Stimulated activated CD8-positive, alpha-beta memory T cell treated with anti-CD3 and anti-CD28 coated beads, Interleukin-7, amount 100 ng/mL, for 1 hour (primary cell): ENCODE measurements at places on chromosomes 12 and 14.

- no peak for DNase-seq
Measured at GRCh38 chr14:54329082-54329695, 67.6 kb upstream of the CDKN3 start.

GRCh38 chr12:49974231-49974675 is 1.5 kb downstream of the AQP6 start:
- DNase-seq, result no peak

DNA sequence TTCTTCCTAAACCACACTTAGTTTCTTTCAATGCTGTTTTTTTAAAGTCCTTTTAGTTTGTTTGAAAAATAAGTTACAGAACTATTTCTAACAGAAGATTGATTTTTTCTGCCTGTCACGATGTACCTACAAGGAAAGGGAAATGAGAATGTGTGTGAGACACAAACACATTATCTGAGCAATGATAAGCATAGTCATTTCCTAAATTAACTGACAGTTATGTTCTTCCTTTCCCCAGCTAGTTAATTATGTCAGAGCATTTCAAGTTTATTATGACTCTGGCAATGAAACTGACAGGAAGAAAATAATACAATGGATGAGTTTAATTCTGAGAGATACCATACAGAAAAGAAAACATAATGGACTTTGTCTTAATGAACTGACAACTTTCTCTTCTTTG is 21.3 kb upstream of the LDHB start:
- DNase-seq, result no peak

DNA sequence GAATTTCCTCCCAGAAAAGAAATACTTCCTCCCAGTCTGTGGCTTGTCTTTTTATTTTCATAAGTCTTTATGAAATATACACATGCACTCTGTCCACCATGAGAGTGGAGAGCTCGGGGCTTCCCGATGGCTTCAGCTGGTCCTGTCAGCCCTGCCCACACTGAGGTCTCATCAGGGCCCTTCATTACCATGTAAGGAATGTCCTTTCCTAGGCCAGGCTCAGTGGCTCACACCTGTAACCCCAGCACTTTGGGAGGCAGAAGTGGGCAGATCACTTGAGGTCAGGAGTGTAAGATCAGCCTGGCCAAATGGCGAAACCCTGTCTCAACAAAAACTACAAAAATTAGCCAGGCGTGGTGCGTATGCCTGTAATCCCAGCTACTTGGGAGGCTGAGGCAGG is 77.0 kb downstream of the CPSF2 start:
- DNase-seq, result no peak

GRCh38 chr12:115570069-115570777 is 707.3 kb downstream of the MED13L start:
- no peak for DNase-seq

- DNase-seq, result no peak
Measured at GRCh38 chr12:19671695-19672094, 232.4 kb downstream of the AEBP2 start.

GRCh38 chr14:94469261-94469660 is 6.7 kb downstream of the SERPINA9 start:
- no peak for DNase-seq

- DNase-seq, result no peak
Measured at GRCh38 chr12:6884539-6884938, 11.4 kb upstream of the SPSB2 start.

GRCh38 chr12:20211541-20211940 is 156.8 kb upstream of the PDE3A start:
- DNase-seq, result no peak

DNA sequence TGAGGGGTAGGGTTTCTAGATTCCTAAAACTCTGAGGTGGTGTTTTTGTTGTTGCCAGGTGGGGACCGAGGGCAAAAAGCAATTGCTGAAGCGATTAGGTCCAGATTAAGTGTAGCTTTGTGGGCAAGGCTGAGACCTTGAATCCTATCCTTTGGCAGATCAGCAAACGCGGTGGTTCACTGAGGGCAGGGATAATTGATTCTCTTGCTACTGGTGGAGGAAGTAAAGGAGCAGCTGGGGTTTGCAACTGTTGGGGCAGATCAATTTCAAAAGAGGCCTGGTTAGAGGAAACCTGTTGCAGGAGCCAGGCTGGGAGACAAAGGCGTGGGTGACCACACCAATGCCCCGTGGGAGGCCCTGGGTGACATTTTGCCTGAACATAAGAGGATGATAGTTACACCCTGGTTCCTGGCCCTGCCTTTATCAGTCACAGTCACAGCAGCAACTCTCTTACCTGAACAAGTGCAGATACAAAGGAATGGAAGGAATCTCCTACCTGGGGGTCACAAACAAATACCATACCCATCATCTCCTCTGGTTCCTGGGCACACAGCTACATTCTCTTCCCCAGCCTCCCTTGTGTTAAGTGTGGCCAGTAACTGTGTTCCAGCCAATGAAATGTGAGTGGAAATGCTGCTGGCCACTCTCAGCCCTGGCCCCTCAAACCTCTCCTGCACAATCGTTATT is 43.3 kb upstream of the RASSF3 start:
- DNase-seq, result no peak

GRCh38 chr12:53198486-53199110 is 8.5 kb downstream of the ITGB7 start:
- DNase-seq, result no peak

DNA sequence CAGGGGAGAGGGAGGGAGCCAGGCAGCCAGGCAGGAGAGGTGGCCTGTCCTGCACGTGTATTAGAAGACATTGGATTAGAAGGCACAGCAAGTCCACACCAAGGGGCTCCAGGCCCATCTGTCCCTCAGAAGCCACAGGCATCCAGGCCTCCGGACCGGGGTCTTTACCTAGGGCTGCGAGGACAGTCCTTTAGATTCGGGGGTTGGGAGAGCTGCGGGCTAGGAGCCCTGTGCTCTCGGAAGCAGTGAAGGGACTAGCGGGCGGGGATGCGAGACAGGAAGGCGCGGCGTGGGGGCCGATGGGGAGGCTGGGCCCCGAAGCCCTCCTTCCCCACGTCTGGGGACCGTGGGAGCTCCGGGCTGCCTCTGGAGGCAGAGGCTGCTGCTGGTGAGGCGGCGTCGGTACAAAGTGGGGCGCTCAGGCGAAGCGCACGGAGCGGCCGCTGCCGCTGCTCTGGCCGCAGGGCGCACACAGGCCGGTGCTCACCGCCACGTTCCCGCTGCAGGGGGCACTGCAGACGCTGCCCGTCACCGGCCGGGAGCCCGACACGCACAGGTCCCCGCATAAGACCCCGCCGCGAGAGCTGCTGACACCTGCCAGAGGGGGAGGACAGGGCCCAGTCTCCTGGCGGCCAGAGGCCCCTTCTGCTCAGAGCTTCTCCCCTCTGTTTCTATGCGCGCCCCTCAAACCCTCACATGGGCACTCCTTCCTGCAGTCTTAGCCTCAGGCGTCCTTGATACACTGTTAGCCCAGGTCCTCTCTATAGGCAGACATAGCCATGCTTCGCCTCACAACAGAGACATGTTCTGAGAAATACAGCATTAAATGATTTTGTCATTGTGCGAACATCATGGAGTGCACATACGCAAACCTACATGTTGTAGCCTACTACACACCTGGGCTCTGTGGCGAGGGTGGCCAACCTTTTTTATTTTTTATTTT is 17.3 kb downstream of the KRT7 start:
- DNase-seq, result no peak

- DNase-seq, result no peak
Measured at GRCh38 chr12:111105294-111105693, 184.9 kb upstream of the MYL2 start.

GRCh38 chr14:61505815-61506809 is 184.7 kb downstream of the PRKCH start:
- no peak for DNase-seq

DNA sequence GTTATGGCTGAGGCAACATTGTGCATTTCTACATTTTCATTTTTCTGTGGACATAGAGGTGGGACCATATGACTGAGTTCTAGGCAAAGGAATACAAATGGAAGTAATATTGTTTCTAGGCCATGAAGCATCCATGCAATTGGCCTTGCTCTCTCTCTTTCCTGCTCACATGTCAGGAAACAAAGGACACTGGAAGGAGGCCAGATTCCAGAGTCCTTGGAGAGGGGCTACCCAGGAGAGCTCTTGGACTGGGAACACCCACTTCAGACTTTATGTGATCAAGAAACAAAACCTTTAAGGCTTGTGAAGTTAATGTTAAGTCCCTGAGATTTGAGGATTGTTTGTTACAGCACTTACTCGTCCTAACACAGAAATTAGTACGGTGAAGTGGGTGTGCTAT is 32.8 kb downstream of the PDZRN4 start:
- no peak for DNase-seq

DNA sequence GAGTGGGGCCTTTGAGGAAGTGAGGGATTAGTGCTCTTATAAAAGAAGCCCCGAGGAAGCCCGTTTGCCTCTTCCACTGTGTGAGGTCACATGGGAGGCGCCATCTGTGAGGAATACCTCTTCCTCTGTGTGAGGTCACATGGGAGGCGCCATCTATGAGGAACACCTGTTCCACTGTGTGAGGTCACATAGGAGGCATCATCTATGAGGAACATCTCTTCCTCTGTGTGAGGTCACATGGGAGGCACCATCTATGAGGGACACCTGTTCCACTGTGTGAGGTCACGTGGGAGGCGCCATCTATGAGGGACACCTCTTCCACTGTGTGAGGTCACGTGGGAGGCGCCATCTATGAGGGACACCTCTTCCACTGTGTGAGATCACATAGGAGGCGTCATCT is 69.7 kb downstream of the SLC24A4 start:
- DNase-seq, result no peak

- DNase-seq, result no peak
Measured at GRCh38 chr12:104478396-104479122, 21.8 kb downstream of the CHST11 start.

DNA sequence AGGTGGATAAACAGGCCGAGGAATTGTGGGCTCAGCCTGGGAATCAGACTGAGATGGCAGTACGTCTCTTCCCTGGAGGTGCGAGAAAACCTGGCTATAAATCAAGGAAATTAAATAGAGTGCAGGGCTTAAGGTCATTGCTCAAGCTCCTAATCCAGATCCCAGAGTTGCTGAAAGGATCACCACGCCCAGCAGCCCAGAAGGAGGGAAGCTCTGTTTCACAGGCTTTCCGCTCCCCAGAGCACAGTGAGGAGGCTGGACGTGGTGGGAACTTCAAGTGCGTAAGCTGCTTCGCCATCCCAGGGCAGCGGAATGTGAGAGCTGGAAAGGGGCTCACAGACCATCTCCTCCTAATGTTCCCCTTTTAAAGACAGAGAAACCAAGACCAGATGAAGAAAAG is 651.6 kb upstream of the TBX3 start:
- DNase-seq, result no peak

DNA sequence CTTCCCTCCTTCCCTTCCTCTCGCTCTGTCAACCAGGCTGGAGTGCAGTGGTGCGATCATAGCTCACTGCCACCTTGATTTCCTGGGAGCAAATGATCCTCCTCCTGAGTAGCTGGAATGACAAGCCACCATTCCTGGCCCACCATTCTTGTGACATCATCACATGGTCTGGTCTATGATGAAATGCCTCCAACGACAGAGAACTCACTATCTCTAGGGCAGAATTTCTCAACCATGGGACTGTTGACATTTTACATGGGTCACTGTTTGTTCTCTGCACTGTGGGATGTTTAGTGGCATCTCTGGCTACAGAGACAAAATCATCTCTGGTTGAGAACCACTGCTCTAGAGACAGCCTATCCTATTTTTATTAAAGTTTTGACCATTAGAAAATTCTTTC is 9.7 kb downstream of the VRK1 start:
- DNase-seq, result no peak

GRCh38 chr14:21535545-21536417 is 9.6 kb upstream of the SALL2 start:
- no peak for DNase-seq

DNA sequence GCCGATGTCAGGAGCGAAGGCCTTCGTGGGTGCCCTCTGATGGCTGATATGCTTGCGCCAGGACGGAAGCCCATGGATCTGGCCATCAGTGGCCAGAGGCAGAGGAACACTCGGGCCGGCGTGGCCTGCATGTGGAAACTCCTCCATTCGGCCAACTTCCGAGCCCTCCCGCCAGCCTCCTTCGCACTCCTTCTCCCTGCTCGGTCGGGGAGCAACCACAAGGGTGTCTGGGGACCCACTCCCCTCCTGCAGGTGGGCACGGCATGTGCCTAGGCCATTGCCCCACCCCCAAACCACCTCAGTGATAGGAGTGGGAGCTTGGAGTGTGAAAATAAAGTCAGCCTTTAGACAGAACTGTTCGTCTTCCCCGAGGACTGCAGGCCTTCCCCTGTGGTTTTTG is 231.3 kb downstream of the BCL11B start:
- DNase-seq, result no peak
